ENCODE measurements at places on chromosomes 1 and 21.

DNA sequence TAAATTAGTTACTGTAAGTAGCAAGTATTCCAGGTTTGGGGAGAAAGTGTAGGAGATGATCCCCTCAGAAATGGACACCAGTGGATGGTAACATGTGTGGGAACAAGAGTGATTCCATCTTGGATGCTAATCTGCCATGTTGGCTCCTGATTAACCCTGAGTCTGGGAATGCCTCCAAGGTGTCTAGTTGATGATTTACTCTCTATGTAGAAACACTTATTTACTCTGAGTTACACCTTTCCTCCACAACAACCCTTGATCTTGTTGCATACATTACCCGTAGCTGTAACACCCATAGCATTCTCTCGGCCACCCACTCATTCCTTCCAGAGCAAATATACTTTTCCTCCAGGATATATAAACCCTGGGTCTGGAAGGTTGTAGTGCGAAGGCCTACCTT lies 315.9 kb upstream of the GREM2 start:
- H3K4me1 ChIP-seq: peaks cover 15% of the 10 kb centered on the region
- no peaks in the 10 kb centered on the region for H3K36me3 ChIP-seq
- no peaks in the 10 kb centered on the region for H3K27me3 ChIP-seq
- DNase-seq: no peak
- H3K27ac ChIP-seq: no peak overlapping the region

- no peak overlapping the region for H3K27ac ChIP-seq
- DNase-seq: peak; percentile 41
- H3K27me3 ChIP-seq: no peaks in the 10 kb centered on the region
- no peak overlapping the region for H3K4me3 ChIP-seq
- H3K36me3 ChIP-seq: no peaks in the 10 kb centered on the region
These were observed 59.5 kb upstream of the KDM4A start for GRCh38 chr1:43590388-43590925.

- no peak overlapping the region for H3K27ac ChIP-seq
- no peak overlapping the region for H3K4me3 ChIP-seq
- no peaks in the 10 kb centered on the region for H3K27me3 ChIP-seq
- no peaks in the 10 kb centered on the region for H3K36me3 ChIP-seq
- no peak for DNase-seq
- no peaks in the 10 kb centered on the region for H3K4me1 ChIP-seq
These were observed 206.9 kb downstream of the ASTN1 start for GRCh38 chr1:176957603-176958002.

- no peaks in the 10 kb centered on the region for H3K36me3 ChIP-seq
- no peak for DNase-seq
- H3K4me3 ChIP-seq: no peak overlapping the region
- H3K4me1 ChIP-seq: peaks cover 25% of the 10 kb centered on the region
- no peak overlapping the region for H3K27ac ChIP-seq
- H3K27me3 ChIP-seq: no peaks in the 10 kb centered on the region
These were observed 1.0 kb downstream of the F11R start for GRCh38 chr1:161019751-161020495.

DNA sequence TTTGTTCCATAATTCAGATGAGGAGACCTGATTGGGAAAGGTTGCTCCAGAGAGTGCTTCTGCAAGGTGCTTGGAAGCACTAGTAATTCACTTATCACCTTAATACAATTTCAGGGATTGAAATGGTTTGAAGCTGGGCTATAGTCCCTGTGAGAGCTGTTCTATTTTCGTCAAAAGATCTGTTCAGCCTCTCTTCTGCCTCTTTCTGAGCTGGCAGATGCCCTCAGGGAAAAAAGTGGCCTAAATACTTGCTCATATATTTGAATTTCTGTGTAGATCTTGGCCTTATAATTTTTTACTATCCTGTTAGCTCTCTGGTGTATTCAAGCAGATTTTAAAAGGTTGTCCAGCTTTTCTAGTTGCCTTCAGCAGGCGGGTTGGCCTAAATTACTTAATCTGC lies 22.3 kb downstream of the C1orf146 start:
- DNase-seq: no peak
- no peak overlapping the region for H3K4me3 ChIP-seq
- H3K4me1 ChIP-seq: no peaks in the 10 kb centered on the region
- H3K27ac ChIP-seq: no peak overlapping the region
- H3K36me3 ChIP-seq: no peaks in the 10 kb centered on the region

GRCh38 chr1:203592156-203592555 lies 34.5 kb upstream of the ATP2B4 start:
- H3K4me1 ChIP-seq: no peaks in the 10 kb centered on the region
- no peak overlapping the region for H3K4me3 ChIP-seq
- no peaks in the 10 kb centered on the region for H3K36me3 ChIP-seq
- H3K27me3 ChIP-seq: 0 out of 2 replicates have a peak, but pooled peaks cover 6% of the 10 kb centered on the region

DNA sequence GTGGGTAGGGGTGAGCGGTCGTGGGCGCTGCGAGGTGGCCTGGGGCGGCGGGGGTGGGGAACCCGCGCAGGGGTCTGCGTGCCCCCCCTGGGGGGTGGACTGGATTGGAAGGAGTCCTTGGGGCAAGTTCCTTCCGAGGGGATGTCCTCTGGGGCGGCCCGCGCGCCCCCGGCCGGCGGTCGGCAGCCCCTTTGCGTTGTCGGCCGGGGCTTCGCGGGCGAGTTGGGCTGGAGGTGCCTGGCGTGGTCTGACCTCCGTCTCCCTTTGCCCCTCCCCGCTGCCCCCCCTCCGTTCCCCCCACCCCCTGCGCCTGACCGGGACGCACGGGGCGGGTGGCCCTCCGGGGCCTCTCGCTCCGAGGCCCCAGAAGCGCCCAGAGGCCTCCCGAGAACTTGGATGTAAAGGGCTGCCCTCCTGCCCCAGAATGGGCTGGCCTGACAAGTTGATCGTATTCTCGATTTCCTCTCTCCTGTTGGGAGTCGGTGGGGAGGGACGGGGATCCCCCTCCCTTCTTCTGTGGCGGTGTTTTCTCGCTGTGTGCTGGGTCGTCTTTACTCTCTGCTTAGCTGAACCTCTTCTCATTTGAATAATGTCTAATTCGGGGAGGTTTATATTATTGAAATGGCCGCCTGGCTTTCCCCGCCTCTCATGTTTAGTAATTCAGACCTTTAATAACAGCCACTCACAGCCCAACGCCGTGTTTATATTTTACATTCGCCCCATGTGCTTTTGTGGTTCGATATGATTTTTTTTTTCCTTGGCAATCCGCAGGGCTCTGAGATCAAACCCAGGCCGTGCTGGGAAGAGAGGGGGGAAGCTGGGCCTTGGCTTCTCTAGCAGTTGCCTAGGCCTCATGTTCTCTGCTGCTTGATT lies 1.3 kb downstream of the POU2F1 start:
- no peaks in the 10 kb centered on the region for H3K27me3 ChIP-seq
- H3K4me1 ChIP-seq: peaks cover 54% of the 10 kb centered on the region
- peak overlapping the region; percentile 78 for H3K4me3 ChIP-seq
- DNase-seq: peak; percentile 90

- DNase-seq: peak; percentile 79
- peaks cover 15% of the 10 kb centered on the region for H3K4me1 ChIP-seq
- H3K4me3 ChIP-seq: no peak overlapping the region
- H3K36me3 ChIP-seq: no peaks in the 10 kb centered on the region
- no peaks in the 10 kb centered on the region for H3K27me3 ChIP-seq
- no peak overlapping the region for H3K27ac ChIP-seq
These were observed 169.9 kb downstream of the HS2ST1 start for GRCh38 chr1:87084244-87084836.

GRCh38 chr1:205301205-205301821 lies 20.2 kb downstream of the NUAK2 start:
- no peaks in the 10 kb centered on the region for H3K27me3 ChIP-seq
- H3K4me1 ChIP-seq: peaks cover 24% of the 10 kb centered on the region
- no peak for DNase-seq
- H3K4me3 ChIP-seq: peak overlapping the region; percentile 35
- H3K27ac ChIP-seq: no peak overlapping the region

DNA sequence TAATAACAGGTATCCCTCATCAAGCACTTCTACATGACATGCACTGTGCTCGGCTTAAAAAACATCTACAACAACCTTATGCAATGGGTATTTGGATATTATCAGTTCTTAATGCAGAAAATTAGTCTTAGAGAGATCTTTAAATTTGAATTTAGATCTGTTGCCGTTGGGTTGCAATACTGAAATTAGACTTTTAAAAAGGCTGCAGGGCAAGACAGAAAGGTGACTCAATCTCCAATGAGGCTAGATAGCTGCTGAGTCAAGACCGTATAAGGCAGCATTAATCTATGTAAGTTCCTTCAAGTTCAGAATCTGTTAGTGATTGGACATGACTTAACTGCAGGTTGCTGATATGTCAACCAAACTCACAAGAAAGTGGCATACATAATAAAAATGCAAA lies 37.3 kb downstream of the OLFM3 start:
- DNase-seq: no peak
- H3K36me3 ChIP-seq: no peaks in the 10 kb centered on the region
- H3K27ac ChIP-seq: no peak overlapping the region
- no peaks in the 10 kb centered on the region for H3K4me1 ChIP-seq
- H3K4me3 ChIP-seq: no peak overlapping the region
- no peaks in the 10 kb centered on the region for H3K27me3 ChIP-seq

DNA sequence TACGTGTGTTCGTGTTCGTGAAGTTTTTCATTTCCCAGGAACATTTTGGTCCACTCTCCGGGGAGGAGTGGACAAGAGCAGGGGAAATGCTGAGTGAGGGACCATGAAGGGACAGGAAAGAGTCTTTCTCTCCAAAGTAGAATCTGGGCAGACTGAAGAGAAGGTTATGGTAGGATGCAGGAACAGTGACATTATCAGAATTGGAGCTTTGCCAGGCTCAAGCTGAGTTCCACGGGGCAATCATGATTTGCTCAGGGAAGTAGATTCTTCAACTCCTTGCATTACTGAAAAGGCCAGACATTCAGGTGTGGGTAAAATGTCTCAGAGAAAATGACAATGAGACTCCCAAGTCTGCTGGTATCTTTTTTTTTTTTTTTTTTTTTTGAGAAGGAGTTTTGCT lies 16.6 kb downstream of the ATP1A4 start:
- H3K4me3 ChIP-seq: no peak overlapping the region
- peaks cover 14% of the 10 kb centered on the region for H3K4me1 ChIP-seq
- no peaks in the 10 kb centered on the region for H3K27me3 ChIP-seq
- no peak overlapping the region for H3K27ac ChIP-seq
- no peaks in the 10 kb centered on the region for H3K36me3 ChIP-seq

GRCh38 chr1:108537976-108538375 lies 21.9 kb upstream of the EEIG2 start:
- no peak overlapping the region for H3K4me3 ChIP-seq
- no peak overlapping the region for H3K27ac ChIP-seq
- no peaks in the 10 kb centered on the region for H3K27me3 ChIP-seq

DNA sequence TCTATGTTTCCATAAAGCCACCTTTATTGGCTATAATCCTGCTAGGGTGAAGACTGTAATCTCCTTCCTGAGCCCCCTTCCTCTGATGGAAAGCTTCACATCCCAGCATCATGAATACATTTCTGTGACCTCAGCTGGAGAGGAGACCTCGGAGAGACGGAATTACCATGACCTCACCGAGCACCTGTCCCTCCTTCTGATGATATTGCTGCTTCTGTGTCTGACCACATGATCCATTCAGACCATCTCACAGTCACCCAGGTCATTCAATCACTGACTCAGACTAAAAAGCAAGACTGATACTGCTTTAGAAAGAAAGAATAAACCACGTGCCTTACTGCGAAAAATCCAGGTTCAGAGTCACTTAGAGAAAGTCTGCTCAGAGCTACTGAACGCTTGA lies 8.8 kb downstream of the KCND3 start:
- H3K4me3 ChIP-seq: no peak overlapping the region
- H3K27me3 ChIP-seq: no peaks in the 10 kb centered on the region
- DNase-seq: no peak
- no peaks in the 10 kb centered on the region for H3K36me3 ChIP-seq

DNA sequence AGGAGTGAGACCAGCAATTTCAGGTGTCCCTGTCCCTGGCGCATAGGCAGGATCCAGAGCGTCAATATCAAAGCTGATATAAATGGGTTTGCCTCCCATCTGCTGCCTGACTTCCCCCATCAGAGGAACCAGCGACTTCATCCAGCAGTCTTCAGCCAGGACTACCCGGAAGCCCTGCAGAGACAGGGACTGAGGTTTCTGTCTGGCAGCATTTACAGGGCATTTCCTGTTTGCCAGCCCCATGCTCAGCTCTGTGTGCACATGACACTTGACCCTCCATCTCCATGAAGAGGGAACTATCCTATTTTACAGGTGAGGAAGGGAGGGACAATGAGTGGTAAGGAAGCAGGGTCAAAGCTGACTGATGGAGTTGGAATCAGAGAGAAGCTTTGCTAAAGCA lies 7.2 kb downstream of the AGMAT start:
- H3K4me1 ChIP-seq: peaks cover 13% of the 10 kb centered on the region
- no peaks in the 10 kb centered on the region for H3K27me3 ChIP-seq
- no peak for DNase-seq
- no peak overlapping the region for H3K4me3 ChIP-seq
- H3K36me3 ChIP-seq: no peaks in the 10 kb centered on the region

- H3K4me3 ChIP-seq: no peak overlapping the region
- no peaks in the 10 kb centered on the region for H3K4me1 ChIP-seq
- DNase-seq: no peak
- no peaks in the 10 kb centered on the region for H3K27me3 ChIP-seq
- H3K36me3 ChIP-seq: no peaks in the 10 kb centered on the region
- H3K27ac ChIP-seq: no peak overlapping the region
These were observed 376.5 kb downstream of the LRRIQ3 start for GRCh38 chr1:73821520-73821919.

GRCh38 chr1:17700945-17701810 lies 54.0 kb upstream of the ACTL8 start:
- H3K4me1 ChIP-seq: no peaks in the 10 kb centered on the region
- H3K27me3 ChIP-seq: no peaks in the 10 kb centered on the region
- no peak for DNase-seq
- no peaks in the 10 kb centered on the region for H3K36me3 ChIP-seq

- H3K4me1 ChIP-seq: no peaks in the 10 kb centered on the region
- DNase-seq: no peak
- no peak overlapping the region for H3K4me3 ChIP-seq
- H3K27me3 ChIP-seq: no peaks in the 10 kb centered on the region
- H3K36me3 ChIP-seq: no peaks in the 10 kb centered on the region
These were observed 295.8 kb downstream of the MATN1 start for GRCh38 chr1:30427545-30427944.

DNA sequence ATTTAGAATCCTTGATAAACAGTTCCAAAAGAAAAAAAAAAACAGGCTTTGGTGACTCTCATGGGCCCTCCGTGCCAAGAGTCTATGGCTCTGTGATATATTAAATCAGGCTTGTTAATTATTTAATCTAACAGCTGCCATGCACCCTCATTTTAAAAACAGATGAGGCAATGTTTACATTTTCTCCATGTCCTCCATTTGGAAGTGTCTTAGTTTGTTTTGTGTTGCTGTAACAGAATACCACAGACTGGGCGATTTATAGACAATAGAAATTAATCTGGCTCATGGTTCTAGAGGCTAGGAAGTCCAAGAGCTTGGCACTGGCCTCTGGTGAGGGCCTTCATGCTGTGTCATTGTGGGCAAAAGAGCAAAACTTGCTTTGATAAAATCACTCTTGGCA lies 58.0 kb downstream of the B3GALT5 start:
- H3K27ac ChIP-seq: no peak overlapping the region
- DNase-seq: no peak
- H3K27me3 ChIP-seq: no peaks in the 10 kb centered on the region
- no peak overlapping the region for H3K4me3 ChIP-seq
- H3K4me1 ChIP-seq: no peaks in the 10 kb centered on the region

- no peak overlapping the region for H3K4me3 ChIP-seq
- no peak overlapping the region for H3K27ac ChIP-seq
- H3K36me3 ChIP-seq: no peaks in the 10 kb centered on the region
These were observed 10.1 kb downstream of the HSPG2 start for GRCh38 chr1:21926814-21927532.

- no peak overlapping the region for H3K4me3 ChIP-seq
- 0 out of 2 replicates have a peak, but pooled peaks cover 6% of the 10 kb centered on the region for H3K27me3 ChIP-seq
- no peak overlapping the region for H3K27ac ChIP-seq
- no peak for DNase-seq
- no peaks in the 10 kb centered on the region for H3K36me3 ChIP-seq
These were observed 36.0 kb upstream of the ATP2B4 start for GRCh38 chr1:203590603-203591002.

GRCh38 chr1:84781946-84782771 lies 91.9 kb upstream of the SSX2IP start:
- no peaks in the 10 kb centered on the region for H3K27me3 ChIP-seq
- no peak overlapping the region for H3K27ac ChIP-seq
